ENCODE measurements at places on chromosomes 2 and 18. TPM values are rescaled to one million over a fixed set of nuclear protein-coding genes. Genes with fewer than 3 reads are reported as not detected.

Gene PROKR1
- not detected for total RNA-seq

Gene KCNK3
- total RNA-seq = 0.19 TPM

Gene MYO5B
- total RNA-seq = 2.7 TPM

DNA sequence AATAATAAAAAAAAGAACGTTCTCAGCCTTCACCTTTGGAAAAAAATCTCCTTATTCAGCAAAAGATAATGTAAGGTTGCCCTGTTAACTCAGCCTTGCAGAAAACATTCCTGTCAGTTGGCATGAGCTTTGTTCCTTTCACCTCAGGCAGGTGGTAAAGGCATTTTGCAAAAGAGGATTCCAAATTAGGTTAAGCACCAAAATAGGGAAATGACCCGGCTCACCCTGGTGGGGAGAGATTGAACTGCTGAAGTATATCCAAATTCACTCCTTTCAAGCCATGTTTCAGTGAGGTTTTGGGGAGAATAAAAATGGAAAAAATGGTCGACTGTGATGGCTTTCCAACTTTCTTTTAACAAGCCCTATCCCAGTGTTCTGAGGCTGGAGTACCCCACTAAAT, 1988.8 kb upstream of the PIK3C3 start:
- DNase-seq = no peak

DNA sequence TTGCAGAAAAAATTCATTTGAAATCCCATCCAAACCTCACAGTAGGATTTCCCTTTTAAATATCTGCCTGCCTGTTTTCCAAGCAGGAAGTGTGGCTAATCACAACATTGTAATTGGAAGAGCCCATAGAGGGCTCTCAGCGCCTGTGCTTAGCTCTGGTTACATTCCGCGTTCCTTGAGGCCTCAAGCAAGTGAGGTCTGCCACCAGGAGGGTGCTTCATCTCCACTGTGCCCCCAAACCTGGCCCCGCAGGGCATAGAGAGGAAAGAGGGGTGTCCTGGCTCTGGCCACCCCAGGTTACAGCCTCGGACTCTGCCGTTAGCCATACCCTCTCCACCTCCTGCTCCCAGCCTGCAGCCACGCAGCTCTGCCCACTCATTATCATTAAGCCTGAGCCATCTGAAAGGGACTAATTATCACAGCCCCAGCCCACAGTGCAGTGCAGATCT, 214.8 kb downstream of the SP3 start:
- DNase-seq = no peak

DNA sequence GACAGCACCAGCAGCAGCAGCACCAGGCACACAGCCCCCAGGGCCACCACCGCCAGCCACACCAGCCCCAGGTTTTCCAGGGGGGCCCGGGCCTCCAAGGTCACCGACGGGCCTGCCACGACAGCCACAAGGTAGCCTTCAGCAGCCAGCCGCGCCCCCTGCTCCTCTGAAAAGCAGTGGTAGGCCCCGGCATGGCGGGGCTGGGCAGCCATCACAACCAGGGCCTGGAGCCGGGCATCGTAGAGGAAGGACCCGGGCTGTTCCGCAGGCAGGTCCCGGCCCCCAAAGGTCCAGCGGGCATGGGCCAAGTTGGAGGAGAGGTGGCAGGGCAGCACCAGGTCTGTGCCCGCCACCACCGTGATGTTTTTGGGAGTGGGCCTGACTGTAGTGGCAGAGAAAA, 3.3 kb upstream of the ANKRD39 start:
- no peak for DNase-seq

GRCh38 chr2:149156971-149157740, 118.7 kb downstream of the LYPD6B start:
- no peak for DNase-seq

GRCh38 chr2:159684796-159685195, 27.5 kb upstream of the MARCHF7 start:
- DNase-seq = no peak

DNA sequence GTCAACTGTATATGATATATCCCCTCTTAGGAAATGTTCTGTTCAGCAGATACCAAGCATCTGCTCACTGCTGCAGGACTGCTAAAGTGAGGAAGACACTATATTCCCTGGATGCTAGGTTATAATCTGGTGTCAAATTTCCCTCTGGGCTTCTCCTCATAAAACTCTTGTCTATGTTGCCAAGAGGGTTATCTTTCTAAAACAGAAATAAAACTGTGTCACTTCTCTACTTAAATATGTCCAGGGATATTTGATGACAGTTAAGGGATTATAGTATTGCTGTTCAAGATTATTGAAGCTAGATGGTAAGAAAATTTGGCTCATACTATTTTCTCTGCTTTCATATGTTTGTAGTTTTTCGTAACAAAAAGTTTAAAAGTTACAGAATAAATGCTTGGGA, 30.5 kb upstream of the SNRNP27 start:
- no peak for DNase-seq

DNA sequence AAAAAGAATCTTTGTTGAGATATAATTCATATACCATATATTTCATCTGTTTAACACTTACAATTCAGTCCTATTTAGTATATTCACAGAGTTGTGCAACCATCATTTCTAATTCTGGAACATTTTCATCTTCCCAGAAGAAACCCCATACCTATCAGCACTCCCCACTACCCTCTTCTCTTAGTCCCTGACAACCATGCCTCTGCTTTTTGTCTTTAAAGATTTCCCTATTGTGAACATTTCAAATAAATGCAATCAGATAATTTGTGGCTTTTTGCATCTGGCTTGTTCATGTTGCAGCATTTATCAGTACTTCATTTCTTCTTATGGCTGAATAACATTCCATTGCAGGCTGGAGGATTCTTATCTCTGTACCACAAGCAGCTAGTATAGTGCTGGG, 305.9 kb upstream of the MEX3C start:
- DNase-seq = no peak

Measured in heart right ventricle (tissue), 16 donors.